ENCODE measurements at places on chromosomes 3 and 15. TPM values are rescaled to one million over a fixed set of nuclear protein-coding genes. Genes with fewer than 3 reads are reported as not detected.

The RARRES1 gene
- 2.4 TPM for total RNA-seq

The CCR8 gene
- not detected for total RNA-seq

DNA sequence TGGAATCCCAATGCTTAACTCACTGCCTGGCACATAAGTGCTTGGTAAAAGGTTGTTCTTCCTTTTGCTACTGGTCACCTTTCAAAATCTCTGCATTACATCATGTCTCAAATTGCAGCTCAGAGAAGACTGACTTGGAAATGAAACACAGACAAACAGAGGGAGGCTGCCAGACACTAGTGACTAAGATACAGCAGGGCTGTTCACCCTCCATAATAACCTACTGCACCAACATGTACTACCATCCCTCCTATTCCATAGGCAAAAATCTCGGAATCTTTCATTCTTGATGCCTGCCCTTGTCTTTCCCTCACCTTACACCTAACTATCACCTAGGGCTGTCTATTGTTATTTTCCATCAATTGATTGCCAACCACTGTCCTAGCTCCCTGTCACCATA lies 502.3 kb upstream of the ADAMTS9 start:
- DNase-seq: no peak

DNA sequence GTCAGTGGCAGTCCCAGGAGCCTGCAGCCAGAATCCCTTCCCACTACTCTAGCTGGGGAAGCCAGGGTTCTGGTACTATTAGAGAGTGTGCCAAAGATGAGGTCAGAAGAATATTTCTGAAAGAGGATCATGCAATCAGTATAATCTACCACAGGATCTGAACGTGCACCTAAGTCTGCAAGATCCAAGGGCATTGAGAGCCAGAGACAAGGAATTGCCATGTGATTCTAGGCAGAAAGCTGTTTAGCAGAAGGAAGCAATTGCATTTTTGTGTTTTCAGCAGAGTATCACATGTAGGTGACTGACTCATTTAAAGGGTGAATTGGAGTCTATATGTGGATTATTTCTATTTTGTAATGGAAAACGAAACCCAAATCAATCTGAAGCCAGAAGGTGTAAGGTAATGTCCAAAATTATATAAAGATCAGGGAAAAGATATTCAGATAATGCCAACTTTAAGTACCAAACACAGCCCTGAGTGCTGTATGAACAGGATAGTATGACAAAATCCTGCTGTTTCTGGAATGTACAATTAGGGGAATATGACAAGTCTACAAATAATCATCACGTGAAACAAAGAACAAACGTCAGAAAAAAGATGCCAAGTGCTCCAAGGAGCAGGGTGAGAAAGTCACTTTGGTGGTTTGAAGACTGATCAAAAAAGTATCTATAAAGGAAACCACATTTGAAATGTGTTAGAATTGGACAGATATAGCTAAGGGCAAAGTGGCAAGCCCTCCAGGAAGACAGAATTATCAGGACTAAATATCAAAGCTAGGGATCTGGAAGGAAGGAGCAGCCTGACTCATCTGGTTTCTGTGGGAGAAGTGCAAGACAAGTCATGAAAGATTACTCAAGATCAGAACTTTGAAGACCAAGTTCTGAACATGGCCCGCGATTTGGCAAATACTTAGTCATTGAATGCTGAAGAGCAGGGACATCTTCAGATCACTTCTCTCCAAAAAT lies 1036.6 kb downstream of the NTRK3 start:
- no peak for DNase-seq

DNA sequence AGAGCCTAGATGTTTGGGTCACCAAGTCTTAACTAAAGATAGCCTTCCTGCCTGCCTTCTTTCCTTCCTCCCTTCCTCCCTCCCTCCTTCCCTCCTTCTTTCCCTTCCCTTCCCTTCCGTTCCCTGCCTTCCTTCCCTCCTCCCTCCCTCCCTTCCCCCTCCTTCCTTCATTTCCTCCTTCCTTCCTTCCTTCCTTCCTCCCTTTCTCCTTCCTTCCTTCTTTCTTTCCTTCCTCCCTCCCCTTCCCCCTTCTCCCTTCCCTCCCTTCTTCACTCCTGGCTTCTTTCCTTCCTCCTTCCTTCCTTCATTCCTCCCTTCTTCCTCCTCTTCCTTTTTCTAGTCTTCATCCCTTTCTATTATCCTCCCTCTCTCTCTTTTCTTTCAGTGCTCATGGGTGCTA lies 2.0 kb downstream of the DNAJB8 start:
- no peak for DNase-seq

- DNase-seq: no peak
Observed at GRCh38 chr3:11607816-11608215, 35.9 kb downstream of the VGLL4 start.

DNA sequence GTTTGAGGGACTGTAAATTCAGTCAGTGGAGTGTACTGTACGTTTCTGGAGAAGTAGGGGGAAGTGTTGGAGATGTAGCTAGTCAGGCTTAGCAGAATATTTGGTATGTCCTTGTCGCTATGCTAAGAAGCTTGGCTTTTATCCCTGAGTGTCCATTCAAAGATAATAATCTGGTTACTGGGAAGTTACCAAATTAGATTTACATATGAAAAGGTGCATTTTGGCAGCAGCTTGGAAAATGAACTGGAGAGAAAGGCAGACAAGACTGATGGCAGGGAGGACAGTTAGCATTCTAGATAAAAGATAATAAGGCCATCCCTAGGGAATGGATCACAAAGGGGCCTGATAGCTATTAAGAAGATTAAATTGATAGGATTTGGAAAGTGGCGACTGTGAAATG lies 58.7 kb downstream of the P2RY1 start:
- DNase-seq: no peak

GRCh38 chr3:8757551-8758518 lies 11.6 kb downstream of the OXTR start:
- no peak for DNase-seq

DNA sequence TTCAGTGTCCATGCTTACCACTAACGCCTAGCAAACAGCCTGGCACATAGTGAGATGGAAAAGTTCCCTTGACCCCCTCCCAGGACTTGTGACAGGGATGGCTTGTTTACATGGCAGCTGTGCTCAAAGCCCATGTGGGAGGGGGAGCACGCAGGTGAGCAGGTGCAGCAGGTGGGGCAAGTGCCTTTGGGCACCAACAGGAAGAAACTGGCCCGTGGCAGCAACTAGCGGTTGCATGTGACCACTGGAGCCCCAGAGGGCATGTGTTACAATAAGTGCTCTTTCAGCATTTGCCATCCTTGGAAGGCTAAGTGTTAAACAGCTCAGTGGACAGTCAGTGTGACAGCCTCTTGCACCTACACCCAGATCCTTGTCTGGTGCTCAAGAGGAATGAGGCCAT lies 734.6 kb downstream of the TUSC7 start:
- DNase-seq: no peak

Data from osteocyte (in vitro differentiated cells).